GM04504 (cell line): ENCODE measurements at places on chromosomes 16 and 17.

DNA sequence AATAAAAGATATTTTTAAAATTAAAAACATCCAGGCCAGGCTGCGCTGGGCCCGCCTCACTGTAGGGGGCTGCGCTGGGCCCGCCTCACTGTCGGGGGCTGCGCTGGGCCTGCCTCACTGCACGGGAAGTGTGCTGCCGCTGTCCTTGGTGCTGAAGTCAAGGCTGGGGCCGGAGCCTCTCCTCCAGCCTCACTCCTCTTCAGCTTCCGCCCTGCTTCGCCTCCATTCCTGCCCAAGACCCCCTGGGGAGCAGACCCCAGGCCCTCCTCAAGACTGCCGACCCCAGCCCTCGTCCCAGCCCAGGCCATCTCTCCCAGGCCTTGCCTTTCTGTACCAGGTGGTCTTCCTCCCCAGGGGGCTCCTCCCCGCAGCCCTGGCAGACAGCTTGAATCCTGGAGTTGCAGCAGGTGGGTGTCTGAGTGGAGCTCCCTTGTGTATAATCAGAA, 26.2 kb downstream of the ENDOV start:
- no peak for DNase-seq

GRCh38 chr16:78778101-78779004, 678.9 kb downstream of the WWOX start:
- no peak for DNase-seq

GRCh38 chr17:76927982-76928381, 59.8 kb downstream of the MGAT5B start:
- no peak for DNase-seq

DNA sequence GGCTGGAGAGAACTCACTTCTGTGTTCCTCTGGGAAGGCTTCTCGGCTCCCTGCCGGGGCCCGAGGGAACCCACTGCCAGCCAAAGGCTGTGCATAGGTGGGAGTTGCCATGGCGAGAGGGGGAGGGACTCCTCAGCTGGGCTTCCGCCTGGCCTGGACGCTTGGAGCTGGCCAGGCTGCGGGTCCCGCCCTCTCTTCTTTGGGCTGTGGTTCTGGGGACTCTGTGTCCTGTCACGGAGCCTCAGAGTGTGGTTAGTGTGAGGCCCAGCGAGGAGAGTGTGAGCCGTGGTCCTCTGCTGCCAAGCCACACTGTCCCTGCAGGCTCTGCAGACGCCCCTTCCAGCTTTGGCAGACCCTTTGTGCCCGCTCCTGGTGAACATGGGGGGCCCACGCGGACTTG, 123.1 kb downstream of the OR1D5 start:
- DNase-seq = no peak

DNA sequence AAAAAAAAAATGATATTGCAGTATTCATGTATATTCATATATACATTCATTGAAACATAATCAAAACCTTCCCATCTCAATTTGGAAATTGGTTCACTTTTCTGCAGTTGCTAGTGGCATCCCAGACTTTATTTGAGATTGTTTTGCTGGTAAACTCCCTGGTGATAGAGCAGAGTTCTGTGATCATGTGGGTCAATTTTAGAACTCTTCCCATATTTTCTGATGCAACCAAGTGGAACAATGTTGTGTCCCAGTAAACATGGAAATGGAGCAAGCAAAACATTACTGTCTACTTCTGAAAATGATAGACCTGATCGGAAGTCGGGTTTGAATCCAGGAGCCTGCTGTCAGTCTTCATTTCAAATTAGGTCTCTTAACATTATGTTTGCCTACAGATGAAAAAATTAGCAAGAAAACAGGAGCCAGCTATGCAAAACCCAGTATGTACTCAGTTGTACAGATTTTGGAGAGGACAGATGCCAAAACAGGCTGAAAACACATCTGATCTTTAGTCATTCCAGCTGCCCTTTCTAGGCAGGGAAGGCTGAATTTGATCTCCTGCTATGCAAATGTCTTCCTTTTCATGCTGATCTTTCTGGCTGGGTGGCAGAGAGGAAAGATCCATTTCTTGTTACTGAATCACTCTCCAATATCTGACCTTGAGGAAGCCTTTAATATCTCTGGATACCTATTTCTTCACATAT, 786.6 kb upstream of the SOX9 start:
- no peak for DNase-seq

GRCh38 chr16:83171396-83171795, 544.6 kb downstream of the CDH13 start:
- no peak for DNase-seq

GRCh38 chr16:73418691-73419090, 370.8 kb upstream of the ZFHX3 start:
- DNase-seq = no peak

DNA sequence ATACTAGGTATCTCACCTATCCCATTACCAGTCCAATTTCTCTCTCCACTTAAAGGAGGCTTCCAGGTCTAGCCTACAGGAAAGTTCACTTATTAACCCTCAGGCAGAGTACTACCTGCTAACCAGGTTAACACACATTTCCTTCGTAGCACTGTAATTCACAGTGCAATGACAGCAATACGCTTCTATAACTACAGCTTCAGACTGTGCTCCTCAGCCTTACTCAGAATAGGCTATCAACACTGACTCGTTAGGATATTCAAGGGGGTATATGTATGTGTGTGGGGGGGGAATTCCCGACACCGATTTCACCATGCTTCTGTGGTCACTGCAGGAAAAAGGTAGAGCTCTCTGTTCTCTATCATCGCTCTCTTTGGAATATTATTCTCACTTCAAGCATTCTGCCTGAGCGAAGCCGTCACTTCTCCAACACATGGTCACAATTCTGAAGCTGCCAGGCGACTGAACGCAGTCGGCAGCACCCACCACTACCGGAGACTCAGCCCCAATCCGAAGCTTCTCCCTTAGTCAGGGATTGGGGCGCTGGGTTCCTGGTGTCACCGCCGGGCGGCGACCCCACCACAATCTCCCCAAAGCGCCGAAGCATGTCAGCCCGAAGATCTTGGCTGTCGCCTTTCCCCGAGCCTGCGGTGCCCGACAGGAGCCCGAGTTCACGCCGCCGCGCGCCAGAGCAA, 618 bp downstream of the GGA3 start:
- DNase-seq = no peak

- no peak for DNase-seq
These were observed 8.8 kb downstream of the MSLN start for GRCh38 chr16:769184-769784.

DNA sequence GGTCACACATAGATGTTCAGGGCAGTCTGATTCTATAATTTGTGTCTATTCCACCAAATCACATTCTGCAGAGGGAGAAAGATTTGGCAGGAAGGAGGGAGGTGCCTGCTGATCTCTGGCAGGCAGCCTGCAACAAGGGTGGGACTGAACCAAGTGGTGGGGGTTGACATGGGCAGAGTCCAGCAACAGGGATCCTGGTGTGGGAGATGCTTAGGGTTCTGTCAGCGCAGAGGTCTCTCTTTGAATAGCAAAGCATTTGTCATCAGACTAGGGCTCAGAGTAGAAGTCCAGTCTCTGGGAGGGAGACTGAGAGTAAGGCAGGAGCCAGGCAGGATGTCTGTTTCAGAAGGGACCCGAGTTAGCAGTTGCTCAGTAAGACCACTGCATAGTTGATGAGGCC, 94.6 kb downstream of the UTP18 start:
- no peak for DNase-seq

DNA sequence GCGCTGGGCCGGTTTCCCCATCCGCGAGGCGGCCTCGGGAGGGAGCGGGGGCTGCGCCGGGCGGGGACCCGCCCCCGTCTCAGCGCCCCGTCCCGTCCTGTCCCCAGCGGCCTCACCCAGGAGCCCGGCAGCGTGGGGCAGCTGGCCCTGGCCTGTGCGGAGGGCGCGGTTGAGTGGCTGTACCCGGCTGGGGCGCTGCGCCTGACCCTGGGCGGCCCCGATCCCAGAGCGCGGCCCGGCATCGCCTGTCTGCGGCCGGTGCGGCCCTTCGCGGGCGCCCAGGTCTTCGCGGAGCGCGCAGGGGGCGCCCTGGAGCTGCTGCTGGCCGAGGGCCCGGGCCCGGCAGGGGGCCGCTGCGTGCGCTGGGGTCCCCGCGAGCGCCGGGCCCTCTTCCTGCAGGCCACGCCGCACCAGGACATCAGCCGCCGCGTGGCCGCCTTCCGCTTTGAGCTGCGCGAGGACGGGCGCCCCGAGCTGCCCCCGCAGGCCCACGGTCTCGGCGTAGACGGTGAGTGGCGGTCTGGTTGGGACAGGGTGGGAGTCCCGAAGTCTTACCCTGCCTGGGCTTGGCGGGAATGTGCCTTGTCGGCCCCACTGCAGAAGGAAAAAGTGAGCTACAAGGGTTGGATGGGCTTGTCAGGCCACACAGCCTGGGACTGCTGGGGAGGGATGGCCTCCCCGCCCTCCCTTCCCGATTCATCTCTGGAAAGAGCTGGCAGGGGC, 720 bp downstream of the METRN start:
- no peak for DNase-seq

- DNase-seq = no peak
These were observed 142.0 kb downstream of the IRX3 start for GRCh38 chr16:54144572-54144947.

- DNase-seq = no peak
These were observed 709 bp upstream of the ENO3 start for GRCh38 chr17:4950075-4950745.

DNA sequence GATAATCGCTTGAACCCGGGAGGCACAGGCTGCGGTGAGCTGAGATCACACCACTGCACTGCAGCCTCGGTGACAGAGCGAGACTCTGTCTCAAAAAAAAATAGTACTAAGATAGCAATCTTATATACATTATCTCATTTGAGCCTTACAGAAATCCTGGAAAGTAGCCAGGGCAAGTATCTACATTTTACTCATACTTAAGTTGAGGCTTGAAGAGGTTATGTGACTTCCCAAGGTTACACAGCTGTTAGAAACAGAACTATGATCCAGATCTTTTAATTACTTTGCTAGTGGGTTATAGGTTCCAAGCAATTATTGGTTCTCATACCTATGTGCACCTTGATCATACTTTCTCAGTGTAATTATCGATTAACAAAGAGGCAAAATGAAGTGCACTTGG, 15.4 kb downstream of the C17orf78 start:
- DNase-seq = no peak

DNA sequence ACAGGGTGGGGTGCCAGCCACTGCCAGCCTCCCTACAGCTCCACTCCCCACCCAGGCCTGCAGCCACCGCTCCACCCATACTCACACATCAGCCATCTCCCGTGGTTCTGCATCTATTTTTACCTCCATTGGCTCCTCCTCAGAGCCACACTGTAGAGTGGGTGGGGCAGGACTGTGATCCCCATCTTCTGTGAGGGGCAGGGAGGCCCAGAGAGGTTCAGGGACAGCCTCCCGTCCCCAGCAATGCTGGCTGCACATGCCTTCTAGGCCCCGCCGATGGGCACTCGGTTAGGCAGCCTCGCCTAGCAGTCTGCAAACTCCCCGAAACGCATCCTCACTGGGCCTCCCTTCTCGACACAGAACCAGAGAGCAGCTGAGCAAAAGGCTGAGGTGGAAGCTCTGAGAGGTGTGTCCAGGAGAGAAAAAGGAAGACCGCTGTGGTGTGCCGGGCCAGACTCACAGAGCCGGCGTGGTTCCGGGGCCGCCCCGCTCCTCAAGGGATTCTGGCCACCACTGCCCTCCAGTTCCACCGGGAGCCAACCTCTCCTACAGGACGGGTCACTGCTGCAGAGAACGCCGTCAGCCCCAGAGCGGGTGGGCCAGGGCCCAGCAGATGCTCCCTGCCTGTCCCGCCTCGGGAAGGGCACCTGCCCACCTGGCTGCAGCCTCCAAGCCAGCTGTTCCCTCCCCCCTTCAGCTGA, 71.9 kb downstream of the ABR start:
- no peak for DNase-seq

GRCh38 chr16:88282564-88283395, 100.0 kb upstream of the ZNF469 start:
- no peak for DNase-seq
